ENCODE measurements at places on chromosomes 4 and X.

GRCh38 chr4:19386786-19387185, 864.9 kb upstream of the SLIT2 start:
- no peak for DNase-seq

- DNase-seq = no peak
Observed at GRCh38 chrX:71563921-71564320, 14.3 kb upstream of the GCNA start.

DNA sequence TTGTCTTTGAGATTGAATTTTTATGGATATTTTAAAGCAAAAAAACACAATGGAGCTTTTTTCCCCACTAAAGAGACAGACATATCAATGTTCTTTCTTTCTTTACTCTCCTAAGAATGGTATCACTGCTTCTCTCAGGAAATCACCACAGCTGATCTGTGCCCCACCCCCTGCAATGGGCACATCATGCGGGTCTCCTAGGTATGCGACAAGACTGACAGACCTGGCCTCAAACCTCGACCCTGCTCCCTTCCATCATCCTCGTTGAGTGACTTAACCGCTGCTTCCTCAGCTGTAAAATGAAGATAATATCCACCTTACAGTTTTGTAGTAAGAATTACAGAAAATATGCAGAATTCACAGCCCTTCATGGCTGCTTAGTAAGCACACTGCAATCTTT, 58.3 kb downstream of the LEF1 start:
- DNase-seq = no peak

GRCh38 chr4:148812101-148812500, 369.9 kb upstream of the NR3C2 start:
- DNase-seq = no peak

- DNase-seq = no peak
Observed at GRCh38 chrX:10190367-10190766, 33.6 kb downstream of the CLCN4 start.

- DNase-seq = no peak
Observed at GRCh38 chrX:10167573-10167972, 10.8 kb downstream of the CLCN4 start.

GRCh38 chr4:1205586-1206298, 33.4 kb upstream of the SPON2 start:
- DNase-seq = peak; percentile 40

DNA sequence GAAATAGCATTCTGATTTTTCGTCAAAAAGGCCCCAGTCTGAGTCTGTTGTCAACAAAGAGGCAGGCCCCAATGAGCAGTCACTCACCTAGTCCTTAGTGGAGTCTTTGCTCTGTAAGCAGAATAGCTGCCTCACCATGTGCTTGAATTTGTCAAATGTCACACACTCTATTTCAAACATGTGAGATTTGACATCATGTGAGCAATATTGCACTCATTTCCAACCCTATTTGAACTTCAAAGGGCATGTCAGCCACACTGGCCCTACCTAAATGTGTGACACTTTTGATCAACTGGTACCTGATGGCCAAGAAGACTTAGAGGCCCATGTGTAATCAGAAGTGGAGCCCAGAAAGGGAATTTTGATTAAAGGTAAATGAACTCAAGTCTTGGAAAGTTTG, 59.4 kb upstream of the PLAC1 start:
- no peak for DNase-seq

- DNase-seq = no peak
Observed at GRCh38 chr4:62948108-62948507, 1461.1 kb downstream of the TECRL start.

GRCh38 chr4:10962246-10962645, 277.7 kb upstream of the CLNK start:
- no peak for DNase-seq

DNA sequence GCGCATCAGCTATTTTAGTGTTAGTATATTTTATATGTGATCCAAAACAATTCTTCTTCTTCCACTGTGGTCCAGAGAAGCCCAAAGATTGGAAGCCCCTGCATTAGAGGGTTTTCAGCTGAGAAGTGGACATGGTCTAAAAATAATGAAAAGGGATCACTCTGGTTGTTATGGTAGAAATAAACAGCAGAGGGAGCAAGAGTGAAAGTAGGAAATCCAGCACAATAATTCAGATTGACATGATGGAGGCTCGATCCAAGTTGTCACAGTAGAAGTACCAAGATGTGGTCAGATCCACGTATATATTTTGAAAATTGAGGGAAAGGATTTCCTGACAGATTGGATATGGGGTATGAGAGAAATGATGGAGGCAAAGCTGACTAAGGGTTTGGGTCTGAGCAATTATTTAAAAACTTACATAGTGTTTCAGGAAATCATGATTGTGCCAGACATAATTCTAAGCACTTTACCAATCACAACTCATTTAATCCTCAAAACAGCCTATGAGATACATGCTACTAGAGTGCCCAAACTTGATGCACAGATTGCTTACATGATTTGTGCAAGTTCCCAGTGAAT, 17.0 kb upstream of the TMEM144 start:
- DNase-seq = no peak

- DNase-seq = no peak
Observed at GRCh38 chrX:100591256-100592051, 6.7 kb downstream of the TNMD start.

- DNase-seq = no peak
Observed at GRCh38 chrX:2652106-2652505, 39.0 kb upstream of the CD99 start.

DNA sequence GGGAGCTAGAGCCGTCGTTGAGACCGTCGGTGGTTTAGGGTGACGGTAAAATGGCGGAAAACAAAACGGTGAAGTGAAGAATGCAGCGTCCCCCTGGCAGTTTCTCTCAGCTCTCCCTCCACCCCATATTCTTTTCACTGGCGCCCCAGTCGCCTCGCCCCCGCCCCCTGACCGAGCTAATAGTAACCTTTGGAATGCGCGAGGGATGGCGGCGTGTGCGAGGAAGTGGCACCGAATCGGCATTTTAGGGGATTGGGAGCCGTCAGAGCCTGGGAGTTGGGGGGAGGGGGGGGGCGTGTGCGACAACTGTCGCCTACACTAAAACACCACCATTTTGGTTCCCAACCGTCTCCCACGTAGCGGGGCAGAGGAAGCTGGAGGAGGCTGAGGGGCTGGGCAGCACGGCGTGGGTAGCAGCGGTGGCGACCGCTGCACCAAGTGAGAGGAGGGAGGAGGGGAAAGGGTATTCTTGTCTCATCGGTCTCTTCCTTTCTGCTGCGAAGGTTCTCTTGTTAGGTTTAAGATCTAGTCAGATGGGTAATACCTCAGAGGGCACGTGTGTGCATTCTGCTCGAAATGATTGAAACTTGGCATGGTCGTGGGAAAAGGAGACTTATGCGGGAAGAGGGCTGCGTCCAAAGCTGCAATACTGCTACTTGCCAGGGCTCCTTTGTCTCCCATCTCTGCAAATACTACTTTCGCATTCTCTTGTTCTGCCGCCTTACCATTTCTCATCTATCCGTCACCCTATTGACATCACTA, 840 bp downstream of the ZNF711 start:
- DNase-seq = peak; percentile 2

- no peak for DNase-seq
Observed at GRCh38 chr4:149145803-149146202, 669.8 kb downstream of the IQCM start.

GRCh38 chr4:81173213-81173612, 41.8 kb downstream of the PRKG2 start:
- no peak for DNase-seq

GRCh38 chr4:48653217-48654014, 126.7 kb downstream of the FRYL start:
- DNase-seq = no peak

DNA sequence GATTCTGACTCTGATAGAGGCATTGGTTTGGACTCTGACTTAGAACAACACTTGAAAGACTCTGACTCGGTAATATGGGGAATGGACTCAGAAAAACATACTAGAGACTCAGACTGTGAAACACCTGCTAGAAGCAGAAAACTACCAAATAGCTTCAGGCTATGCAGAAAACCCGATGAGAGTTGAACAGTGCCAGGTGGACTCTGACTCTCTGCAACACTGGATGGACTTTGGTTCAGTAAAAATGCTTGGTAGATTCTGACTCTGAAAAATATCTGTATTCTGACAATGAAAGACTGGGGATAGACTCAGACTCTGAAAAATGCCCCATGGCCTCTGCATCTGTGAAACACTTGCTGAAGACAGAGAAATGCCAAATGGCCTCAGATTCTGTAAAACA, 215.1 kb upstream of the HDX start:
- no peak for DNase-seq

GRCh38 chrX:40772290-40772689, 36.9 kb upstream of the MED14 start:
- DNase-seq = no peak

DNA sequence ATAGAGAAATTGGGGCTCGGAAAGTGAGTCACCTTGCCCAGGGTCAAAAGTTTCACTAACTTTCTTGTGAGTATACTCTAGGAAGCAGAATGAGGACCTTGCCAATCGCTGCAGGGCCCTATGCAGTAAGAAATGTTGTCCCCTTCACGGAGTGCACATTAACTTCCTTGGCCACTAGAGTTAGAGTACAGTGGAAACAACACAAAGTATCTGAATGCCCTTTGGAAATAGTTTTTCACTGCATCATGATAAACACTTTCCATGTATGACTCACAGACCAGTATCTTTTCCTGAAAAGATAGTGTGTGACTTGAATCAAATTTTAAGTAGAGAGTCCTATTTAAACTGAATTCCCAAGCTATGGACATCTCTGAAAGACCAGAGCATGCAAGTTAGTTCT, 45.5 kb upstream of the STK26 start:
- no peak for DNase-seq

GRCh38 chr4:161926033-161926828, 237.6 kb downstream of the FSTL5 start:
- DNase-seq = no peak

DNA sequence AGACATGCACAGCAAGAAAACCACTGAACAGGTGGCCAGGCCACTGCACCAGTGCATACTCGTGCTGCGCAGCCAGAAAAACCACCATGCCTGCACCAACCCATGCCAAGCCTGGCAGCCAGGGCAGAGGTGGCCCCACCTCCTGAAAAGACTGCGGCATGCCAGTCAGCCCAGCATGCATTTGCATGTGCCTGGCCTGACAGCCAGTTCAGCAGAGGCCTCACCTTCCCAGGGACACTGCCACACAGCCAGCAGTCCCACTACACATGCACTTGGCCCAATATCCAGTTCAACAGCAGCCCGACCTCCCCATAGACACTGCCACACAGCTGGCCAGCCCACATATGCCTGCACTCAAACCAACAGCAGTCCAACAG, 43.5 kb upstream of the DDX60 start:
- no peak for DNase-seq

- no peak for DNase-seq
Observed at GRCh38 chr4:71570492-71570891, 213.4 kb downstream of the GC start.

GRCh38 chrX:41722214-41722613, 1.8 kb upstream of the GPR82 start:
- no peak for DNase-seq

Measured in pancreas (tissue), 10 donors.